ENCODE measurements at places on chromosomes 7 and 10.

DNA sequence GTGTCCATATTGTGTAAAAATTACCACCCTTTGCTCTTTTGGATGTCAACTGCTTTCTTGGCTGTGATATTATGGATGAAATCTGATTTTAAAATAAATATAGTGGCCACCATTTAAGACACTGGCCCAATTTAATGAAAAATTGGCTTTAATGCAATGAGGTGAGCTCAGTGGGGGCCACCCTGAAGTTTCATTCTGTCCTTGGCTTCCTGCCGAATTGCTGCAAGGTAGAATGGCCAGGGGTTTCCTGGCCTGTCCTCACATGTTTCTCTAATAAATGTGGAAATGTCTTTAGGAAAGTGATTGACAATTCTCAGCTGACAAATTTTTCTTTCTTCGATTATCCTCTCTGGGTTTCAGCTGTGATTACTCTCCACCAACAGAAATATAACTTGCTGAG lies 36.0 kb downstream of the DYNC1I1 start:
- no peak for DNase-seq

GRCh38 chr10:11822026-11822756 lies 965 bp upstream of the PROSER2 start:
- no peak for DNase-seq

GRCh38 chr7:130891254-130892094 lies 157.5 kb upstream of the KLF14 start:
- DNase-seq: no peak

GRCh38 chr10:23613900-23614299 lies 175.0 kb downstream of the OTUD1 start:
- DNase-seq: no peak

GRCh38 chr10:102565793-102566192 lies 62.0 kb downstream of the SUFU start:
- DNase-seq: peak; percentile 78

GRCh38 chr10:100621360-100622205 lies 85.8 kb downstream of the HIF1AN start:
- DNase-seq: no peak

GRCh38 chr7:43647673-43648472 lies 65.0 kb downstream of the STK17A start:
- peak; percentile 28 for DNase-seq

DNA sequence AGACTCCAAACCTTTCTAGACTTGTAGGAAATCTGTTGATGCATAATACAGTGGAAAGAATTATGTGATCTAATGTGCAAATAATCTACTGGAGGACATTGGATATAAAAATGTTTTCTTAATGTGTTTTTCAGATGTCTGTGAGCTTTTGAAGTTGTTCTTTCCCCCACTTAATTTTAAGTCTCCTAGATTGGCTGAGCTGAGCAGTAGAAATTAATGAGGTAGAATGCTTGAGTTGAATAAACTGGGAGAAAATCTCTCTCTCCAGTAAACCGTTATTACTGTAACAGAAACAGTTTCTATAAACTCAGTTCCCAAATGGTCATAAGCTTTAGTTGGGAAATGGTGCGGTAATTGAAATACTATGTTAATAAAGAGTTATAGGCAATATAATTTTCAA lies 15.7 kb downstream of the CSGALNACT2 start:
- DNase-seq: no peak

DNA sequence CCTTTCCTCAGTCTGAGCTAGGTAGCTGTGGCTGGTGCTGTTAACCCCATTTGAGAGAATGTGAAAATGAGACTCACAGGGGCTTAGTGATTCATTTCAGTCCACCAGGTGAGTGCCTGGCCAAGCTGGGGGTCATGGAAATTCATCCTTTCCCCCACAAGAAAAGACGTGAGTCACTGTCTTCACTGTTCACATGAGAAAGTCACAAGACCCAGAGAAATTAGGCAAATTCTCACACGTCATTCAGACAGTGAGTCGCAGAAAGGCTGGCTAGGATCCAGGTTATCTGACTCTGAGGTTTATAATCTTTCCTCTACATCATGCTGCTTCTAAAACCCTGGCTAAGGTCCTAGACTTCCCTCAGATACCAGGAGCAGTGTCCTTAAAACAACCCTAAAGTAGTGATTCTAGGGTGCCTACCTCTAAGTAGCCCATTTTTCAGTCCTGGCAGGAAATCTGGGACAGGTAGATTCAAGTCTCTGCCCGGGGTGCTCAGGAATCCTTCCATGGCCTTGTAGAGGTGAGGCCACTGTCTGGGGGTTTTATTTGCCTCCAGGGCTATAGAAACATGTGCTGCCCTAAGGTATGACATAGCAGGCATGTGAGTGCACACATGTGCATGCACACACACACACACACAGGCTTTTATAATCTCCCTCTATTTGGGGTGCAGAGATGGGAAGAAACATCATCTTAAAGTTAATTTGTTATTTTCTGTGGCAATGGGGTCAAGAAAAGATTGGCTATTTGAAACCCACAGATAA lies 427.9 kb upstream of the CELF2 start:
- no peak for DNase-seq

GRCh38 chr10:88992921-88993524 lies 2.4 kb downstream of the FAS start:
- DNase-seq: peak; percentile 32

- no peak for DNase-seq
Observed at GRCh38 chr10:119404719-119405519, 137.6 kb downstream of the RGS10 start.

GRCh38 chr7:116325517-116325916 lies 115.2 kb downstream of the TES start:
- no peak for DNase-seq

- DNase-seq: peak; percentile 86
Observed at GRCh38 chr7:142873281-142873784, 12.2 kb downstream of the TRPV6 start.

GRCh38 chr7:94345907-94346306 lies 48.8 kb upstream of the COL1A2 start:
- no peak for DNase-seq

DNA sequence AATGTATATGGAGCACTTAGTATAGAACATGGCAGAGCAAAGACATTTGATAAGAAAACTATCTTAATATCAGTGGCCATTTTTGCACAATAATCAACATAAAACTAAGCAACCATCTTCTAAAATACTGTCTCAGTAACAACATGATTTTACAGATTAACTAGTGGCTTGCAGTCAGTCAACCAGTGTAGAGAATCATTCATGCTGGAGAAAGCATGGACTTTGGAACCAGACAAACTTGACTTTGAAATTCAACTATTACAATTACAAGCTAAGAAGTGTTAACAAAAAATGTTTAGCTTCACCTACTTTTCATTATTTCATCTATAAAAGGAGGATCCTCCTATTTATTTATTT lies 27.7 kb downstream of the CUBN start:
- DNase-seq: no peak

DNA sequence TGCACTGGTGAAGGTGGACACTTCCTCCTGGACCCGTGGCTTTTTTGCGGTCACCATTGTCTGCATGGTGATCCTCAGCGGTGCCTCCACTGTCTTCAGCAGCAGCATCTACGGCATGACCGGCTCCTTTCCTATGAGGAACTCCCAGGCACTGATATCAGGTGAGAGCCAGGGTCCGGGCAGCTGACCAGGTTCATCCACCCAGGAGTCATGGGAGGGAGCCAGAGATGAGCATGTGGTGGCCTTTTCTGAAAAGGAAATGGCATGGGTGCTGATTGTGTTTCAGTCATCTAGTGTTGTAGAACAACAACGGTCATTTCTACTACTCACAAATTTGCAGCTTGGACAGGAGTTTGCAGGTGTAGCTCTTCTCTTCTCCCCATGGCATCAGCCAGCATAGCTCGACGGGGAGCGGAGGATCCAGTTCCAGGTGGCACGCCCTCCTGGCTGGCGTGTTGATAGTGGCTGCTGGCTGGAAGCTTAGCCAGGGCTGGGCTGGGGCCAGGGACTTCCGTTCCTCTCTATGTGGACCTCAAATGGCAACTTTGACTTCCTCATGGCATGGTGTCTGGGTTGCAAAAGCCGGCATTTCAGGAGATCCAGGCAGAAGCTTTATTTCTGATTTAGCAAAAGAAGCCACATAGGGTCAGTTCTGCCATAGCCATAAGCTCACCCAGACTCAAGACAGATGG lies 32.7 kb downstream of the SLC29A3 start:
- no peak for DNase-seq

Data from H7 (cell line).